ENCODE measurements at places on chromosomes 7 and 10.
A peak's percentile ranks its signal among the peaks of the same experiment; 100 is the strongest.

DNA sequence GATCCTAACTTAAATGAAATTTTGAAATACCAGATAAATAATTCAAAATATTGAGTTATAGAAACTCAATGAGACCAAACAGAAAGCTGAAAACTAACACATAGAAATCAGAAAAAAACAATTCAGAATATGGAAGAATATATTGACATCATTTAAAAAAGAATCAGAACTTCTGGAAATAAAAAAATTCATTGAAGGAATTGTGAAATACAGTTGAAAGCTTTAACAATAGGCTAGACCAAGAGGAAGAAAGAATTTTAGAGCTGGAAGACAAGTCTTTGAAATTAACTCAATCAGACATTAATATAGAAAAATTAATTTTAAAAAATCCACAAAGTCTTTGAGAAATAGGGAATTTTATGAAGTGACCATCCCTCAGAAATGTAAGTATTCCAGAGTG, 36.8 kb upstream of the AKR1C1 start:
- no peak for DNase-seq

DNA sequence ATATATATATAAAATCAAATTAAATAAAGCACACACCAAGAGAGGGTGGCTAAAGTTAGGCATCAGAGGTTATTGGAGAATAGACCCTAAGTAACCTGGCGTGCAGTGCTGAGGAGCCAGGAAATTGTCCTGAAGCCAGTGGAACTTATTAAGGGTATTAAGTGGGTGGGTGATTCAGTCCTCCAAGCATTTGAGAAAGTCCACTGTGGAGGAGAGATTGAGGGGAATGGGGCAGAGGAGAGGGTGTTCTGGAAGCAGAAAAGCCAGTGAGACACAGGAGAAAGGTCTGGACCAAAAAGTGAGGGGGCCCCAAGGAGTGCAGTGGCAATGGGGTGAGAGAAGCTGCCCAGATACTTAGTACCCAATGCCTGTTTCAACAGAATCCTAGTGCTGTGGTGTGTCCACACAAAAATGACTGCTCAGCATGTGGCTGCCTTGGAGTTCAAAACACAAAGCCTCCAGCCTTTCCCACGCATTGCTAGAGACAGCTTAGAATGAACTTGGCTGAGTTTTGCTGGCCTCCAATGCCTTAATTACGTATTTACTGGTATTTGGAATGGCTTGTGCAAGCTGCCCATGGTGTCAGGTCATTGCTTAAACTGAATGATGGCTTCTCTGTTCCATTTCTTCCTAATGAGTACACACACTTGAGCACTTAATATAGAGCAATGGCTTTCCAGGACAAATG, 44.9 kb upstream of the CHST15 start:
- no peak for DNase-seq

DNA sequence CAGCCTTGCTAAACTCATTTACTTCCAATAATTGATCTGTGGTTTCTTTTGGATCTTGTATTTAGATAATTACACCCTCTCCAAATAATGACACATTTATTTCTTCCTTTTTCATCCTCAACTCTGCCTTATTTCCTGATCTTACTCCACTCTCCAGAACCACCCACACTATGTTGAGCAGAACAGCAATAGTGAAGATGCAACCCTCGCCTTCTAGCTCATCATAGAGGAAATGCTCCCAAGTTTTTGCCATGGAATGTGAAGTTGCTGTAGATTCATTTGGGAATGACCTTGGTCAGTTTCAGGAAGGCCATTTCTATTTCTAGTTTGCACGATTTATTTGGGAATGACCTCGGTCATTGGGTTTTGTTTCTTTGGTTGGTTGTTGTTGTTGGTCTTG, 314.0 kb downstream of the PAXIP1 start:
- DNase-seq = no peak

GRCh38 chr7:48901966-48902365, 22.4 kb upstream of the CDC14C start:
- no peak for DNase-seq

GRCh38 chr7:134448356-134449229, 10.3 kb downstream of the AKR1B1 start:
- DNase-seq = no peak

- DNase-seq = no peak
These were observed 4.0 kb upstream of the HECW1 start for GRCh38 chr7:43108255-43109011.

- no peak for DNase-seq
These were observed 39.4 kb downstream of the ABLIM1 start for GRCh38 chr10:114618722-114619121.

DNA sequence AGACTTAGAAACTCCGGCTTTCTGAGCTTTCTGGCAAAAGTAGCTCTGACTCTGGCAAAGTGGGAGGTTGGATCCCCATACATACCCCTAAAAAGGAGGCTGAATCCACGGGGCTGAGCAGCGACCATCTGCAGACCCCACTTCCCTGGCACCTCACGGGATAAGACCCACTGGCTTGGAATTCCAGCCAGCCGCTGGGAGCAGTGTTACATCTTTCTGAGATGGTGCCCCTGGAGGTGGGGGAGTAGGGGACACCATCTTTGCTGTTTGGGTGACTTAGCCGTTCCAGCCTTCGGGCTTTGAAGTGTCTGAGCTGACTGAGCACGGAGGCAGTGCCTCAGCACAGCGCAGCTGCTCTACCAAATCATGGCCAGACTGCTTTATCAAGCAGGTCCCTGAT, 45.0 kb upstream of the GRM3 start:
- DNase-seq = no peak

DNA sequence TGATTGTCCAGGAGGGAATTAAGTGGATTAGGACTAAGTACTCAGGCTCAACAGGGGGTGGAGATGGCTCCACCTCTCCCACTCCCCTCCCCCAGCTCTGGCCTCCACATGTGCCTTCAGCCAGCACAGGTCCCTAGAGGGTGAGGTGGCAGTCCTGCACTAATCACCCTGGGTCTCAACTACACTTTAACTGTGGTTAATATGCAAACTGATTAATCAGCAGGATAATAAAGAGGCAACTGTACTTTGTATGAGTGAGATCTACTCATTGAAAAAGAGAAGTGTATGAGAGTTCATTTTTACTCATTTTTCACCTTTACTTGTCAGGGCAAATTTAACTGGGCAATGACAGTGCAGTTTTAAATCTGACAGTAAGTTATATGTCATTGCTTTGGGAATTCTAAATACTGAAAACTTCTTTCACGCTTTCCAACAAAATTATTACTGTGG, 223.8 kb upstream of the CCDC6 start:
- no peak for DNase-seq

DNA sequence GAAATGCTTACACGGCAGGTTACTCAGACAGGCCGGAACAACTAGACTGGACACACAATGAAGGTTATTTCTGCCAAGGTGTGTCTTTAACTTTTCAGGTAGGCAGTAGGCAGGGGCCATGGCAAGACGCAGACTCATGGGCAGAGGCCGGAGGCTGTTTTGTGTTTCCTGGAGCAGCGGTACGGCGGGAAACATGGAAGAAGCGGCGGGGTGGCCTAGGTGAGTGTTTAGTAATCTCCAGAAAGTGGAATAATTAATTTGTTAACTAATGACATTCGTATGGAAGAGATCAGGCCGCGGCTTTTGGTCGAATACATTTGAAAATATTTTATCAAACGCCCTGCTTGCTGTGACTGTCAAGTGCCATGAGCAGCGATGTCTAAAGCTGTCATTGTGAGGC, 277.8 kb downstream of the WDR37 start:
- no peak for DNase-seq

DNA sequence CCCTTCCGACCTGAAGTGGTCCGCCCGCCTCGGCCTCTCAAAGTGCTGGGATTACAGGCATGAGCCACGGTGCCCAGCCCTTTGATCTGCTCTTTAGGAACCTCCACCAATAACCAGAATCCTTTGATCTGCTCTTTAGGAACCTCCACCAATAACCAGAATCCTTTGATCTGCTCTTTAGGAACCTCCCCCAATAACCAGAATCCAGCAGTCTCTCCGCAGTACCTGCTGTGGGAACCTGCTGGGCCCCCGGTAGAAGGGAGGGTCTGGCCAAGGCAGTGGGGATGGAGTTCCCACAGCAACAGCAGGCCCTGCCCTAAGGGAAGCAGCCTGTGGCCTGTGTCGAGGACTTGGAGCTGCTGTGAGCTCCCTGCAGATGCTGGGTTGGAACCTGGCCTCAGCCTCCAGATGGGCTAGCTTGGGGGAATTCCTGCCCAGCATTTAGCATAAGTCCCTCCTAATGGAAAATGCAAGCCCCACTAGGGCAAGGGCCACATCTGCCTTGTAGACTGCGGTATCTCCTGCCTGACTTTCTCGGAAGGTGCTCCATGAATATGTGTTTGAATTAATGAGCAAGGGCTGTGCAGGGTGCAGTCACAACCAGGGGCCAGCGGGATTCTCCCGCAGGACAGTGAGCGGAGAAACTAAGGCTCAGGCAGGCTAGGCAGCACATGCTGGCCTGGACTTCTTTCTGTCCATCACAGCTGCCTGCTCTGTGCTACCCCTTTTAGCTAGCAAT, 165.8 kb downstream of the UBE2H start:
- DNase-seq = no peak

- DNase-seq = peak; percentile 92
These were observed at the start of gene TMEM184A for GRCh38 chr7:1555813-1556543. TSS of gene TMEM184A (minus strand) at chr7:1556205. CDS start at chr7:1555484, 721 bp downstream.

DNA sequence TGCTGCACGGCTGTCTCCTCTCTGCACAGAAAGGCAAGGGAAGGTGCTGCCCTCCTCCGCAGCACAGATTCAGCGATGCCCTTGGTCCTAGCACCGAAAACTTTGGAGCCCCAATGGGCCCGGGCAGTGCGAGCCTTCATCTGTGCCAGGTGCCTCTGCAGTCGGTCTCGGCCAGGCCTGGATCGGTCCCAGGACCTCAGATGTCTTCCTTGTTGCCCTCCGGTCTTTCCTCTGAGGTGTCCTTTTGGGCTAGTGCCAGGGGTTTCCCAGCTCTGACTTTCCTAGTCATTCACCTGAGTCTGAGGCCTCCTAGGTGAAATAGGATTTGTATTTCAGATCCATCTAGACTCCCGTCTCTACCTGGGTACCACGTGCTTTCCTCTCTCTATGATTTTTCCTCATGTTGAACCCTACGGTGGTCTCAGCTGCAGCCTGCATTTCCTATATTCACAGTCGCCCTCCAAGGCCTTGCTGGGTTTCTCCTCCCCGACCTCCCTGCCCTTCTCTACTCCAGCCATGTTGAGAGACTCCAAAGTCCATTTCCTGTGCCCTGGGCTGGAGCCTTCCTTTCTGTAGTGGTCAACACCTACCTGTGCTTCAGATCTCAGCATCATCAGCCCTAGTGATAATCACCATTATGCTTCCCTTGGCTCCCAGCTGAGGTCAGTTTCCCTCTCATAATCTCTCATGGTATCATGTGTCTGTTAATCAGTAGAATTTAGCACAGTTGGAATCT, 92.0 kb upstream of the PRSS58 start:
- no peak for DNase-seq

GRCh38 chr10:132274986-132275385, 32.8 kb downstream of the STK32C start:
- DNase-seq = no peak

- no peak for DNase-seq
These were observed 33.7 kb downstream of the SCRN1 start for GRCh38 chr7:29955799-29956486.

- DNase-seq = no peak
These were observed 151.2 kb upstream of the TNRC18 start for GRCh38 chr7:5574770-5575269.

DNA sequence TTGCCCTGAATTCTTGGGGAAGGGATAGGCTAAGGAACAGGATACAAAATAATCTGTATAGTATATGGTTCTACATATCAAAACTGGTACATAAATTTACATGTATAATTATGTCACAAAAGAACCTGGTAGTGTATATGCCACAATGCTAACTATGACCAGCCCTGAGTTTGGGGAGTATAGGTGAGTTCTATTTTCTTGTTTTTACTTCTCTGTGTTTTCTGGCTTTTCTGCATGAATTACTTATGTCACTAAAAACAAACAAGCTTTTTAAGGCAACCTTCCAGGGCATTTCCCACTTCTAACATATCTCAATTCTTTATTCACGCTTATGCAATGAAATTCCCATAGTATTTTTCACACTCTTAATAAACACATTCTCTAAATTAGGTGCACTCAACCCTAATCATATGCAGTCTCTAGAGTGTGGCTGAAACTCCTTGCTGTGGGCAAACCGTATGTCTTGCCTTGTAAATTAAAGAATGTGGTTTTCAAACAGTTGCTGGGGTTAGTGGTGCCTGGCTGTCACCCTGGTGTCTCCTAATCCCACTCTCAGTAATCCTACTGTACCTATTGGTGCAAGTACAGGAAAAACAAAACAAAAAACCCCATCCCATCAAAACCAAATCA, 14.0 kb upstream of the INSIG1 start:
- DNase-seq = no peak

DNA sequence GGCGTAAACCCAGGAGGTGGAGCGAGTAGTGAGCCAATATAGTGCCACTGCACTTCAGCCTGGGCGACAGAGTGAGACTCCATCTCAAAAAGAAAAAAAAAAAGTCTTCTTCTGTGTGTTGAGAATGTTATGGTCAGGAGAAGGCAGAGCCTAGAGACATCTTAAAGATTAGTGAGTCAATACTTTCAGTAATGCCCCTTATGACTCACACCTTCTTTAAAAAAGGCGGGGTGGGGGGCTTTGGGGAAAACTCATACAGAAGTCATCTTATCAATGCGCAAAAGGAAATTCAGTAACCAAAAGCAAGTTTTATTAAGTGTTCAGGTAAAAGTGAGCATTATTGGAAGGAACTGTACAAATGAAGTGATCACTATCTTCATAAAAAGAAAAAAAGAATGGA, 1369.8 kb upstream of the LRRTM3 start:
- DNase-seq = no peak

DNA sequence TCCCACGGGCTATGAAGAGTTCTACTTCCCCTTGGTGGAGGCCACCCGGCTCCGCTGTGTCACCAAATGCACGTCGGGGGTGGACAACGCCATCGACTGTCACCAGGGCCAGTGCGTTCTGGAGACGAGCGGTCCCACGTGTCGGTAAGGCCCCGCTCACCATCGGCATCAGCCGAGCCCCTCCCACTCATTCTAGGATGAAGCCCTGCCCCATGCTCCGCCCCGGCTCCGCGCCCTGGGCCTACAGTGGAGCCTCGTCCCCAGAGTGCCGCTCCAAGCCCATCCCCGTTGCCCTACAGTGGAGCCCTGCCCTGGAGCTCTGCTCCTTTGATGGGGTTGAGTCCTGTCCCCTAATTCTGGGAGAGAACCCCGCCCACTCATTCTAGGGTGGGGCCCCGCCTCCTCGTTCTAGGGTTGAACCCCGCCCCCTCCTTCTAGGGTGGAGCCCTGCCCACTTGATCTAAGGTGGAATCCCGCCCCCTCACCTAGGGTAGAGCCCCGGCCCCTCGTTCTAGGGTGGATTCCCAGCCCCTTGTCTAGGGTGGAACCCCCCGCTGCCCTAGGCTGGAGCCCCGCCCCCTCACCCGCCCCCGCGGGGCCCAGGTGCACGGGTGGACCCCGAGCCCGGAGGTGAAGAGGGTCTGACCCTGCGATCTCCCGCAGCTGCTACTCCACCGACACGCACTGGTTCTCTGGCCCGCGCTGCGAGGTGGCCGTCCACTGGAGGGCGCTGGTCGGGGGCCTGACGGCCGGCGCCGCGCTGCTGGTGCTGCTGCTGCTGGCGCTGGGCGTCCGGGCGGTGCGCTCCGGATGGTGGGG, 3.4 kb upstream of the MUC12 start:
- no peak for DNase-seq

GRCh38 chr7:22662556-22663356, 64.2 kb upstream of the IL6 start:
- DNase-seq = no peak
